ENCODE measurements at places on chromosomes 5 and 9. TPM values are rescaled to one million over a fixed set of nuclear protein-coding genes. Genes with fewer than 3 reads are reported as not detected.

The KIAA1958 gene
- total RNA-seq: 37.9 TPM

GRCh38 chr9:25808554-25808953 is 130.3 kb upstream of the TUSC1 start:
- no peaks in the 10 kb centered on the region for H3K36me3 ChIP-seq
- no peak overlapping the region for H3K27ac ChIP-seq
- no peaks in the 10 kb centered on the region for H3K27me3 ChIP-seq
- no peak for DNase-seq

DNA sequence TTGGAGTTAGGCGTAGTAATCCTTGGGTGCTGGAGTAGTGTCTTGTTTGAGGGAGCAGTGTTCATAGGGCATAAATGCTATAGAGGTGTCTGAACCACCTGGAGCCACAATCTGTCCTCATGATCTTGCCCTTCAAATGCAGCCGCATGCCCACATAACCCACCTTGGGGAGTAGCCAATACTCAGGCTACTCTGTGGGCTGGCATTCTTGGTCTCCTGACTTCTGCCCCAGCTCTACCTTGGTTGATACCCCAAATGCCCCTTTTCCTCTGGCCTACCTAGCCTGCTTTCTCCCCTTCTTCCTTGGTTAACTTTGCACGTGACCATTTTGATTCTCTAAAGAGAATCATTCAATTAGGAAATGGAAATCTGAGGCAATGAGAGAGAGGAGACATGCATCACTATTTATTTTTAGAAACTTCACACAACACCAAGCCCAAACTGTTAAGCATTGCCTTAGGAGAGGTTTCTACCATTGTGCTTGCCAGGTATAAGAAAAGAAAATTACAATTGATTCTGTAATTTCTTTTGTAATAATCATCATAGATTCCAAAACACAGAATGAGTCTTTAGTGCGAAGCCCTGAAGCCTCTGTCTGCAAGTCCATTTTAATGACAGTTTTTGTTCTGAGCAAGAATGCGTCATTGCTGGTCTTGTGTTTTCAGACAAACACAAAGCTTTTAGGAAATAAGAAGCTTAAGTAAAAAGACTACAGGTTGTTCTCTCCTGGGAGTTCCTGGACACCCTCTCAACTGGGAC is 135.2 kb downstream of the C9orf152 start:
- H3K36me3 ChIP-seq: no peaks in the 10 kb centered on the region
- no peak overlapping the region for H3K27ac ChIP-seq
- no peaks in the 10 kb centered on the region for H3K27me3 ChIP-seq
- peaks cover 4% of the 10 kb centered on the region for H3K4me1 ChIP-seq
- H3K4me3 ChIP-seq: no peak overlapping the region

GRCh38 chr5:103541114-103541513 is 21.5 kb downstream of the NUDT12 start:
- no peaks in the 10 kb centered on the region for H3K27me3 ChIP-seq
- no peak overlapping the region for H3K4me3 ChIP-seq
- no peaks in the 10 kb centered on the region for H3K36me3 ChIP-seq
- no peak for DNase-seq
- no peaks in the 10 kb centered on the region for H3K4me1 ChIP-seq

DNA sequence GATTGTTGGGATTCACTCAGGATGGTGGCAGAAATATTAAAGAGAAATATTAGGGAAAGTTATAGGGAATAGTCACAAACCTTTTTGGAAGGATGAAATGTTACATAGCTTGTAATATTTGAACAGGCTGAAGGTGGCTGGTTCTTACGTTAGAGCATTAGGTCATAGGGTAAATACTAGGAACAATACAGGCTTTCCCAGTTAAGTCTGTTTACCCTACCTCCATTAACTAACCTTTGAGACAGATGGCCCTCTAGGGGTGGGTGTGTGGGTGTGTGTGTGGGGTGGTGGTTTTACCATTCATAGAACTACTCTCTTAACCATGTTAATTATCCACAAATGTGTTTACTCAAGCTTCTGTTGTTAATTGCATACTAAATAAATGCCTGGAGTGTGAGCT is 94.3 kb upstream of the STK32A start:
- peaks cover 7% of the 10 kb centered on the region for H3K36me3 ChIP-seq
- no peaks in the 10 kb centered on the region for H3K27me3 ChIP-seq
- no peak overlapping the region for H3K27ac ChIP-seq

GRCh38 chr5:161545344-161546094 is 1.0 kb downstream of the GABRB2 start:
- H3K27me3 ChIP-seq: peaks cover 79% of the 10 kb centered on the region
- H3K4me1 ChIP-seq: peaks cover 21% of the 10 kb centered on the region
- H3K36me3 ChIP-seq: no peaks in the 10 kb centered on the region
- no peak overlapping the region for H3K27ac ChIP-seq

DNA sequence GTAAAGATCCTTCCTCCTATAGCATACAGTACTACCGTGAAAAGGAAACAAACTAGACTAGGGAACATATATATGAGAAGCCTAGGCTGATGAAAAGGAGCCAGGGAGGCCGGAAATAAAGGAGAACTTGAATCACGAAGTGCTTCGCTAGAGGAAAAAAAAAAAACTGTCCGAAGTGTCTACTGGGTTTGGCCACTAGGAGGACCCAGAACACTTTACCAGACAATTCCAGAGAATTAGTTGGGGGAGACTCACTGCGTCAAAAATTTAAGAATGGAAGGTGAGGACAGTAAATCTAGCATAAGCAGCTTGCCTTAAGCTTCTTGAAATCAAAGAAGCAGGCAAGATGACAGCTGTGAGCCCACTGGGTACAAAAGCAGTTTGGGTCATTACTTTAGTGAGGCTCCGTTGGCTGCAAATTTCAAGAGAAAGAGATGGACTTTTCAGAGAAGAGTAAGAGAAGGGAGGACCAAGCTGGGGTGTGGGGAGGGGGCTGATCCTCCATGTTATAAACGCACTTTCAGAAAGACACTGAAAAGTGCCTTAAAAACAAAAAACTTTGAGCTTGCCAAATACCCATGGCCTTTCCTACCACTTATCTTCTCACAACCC is 47.4 kb downstream of the P4HA2 start:
- no peak overlapping the region for H3K4me3 ChIP-seq
- H3K4me1 ChIP-seq: peaks cover 3% of the 10 kb centered on the region
- no peaks in the 10 kb centered on the region for H3K27me3 ChIP-seq
- peak; percentile 81 for DNase-seq
- no peaks in the 10 kb centered on the region for H3K36me3 ChIP-seq
- H3K27ac ChIP-seq: no peak overlapping the region

Measured in GM23338 (cell line).